ENCODE measurements at places on chromosomes 1 and 21.

DNA sequence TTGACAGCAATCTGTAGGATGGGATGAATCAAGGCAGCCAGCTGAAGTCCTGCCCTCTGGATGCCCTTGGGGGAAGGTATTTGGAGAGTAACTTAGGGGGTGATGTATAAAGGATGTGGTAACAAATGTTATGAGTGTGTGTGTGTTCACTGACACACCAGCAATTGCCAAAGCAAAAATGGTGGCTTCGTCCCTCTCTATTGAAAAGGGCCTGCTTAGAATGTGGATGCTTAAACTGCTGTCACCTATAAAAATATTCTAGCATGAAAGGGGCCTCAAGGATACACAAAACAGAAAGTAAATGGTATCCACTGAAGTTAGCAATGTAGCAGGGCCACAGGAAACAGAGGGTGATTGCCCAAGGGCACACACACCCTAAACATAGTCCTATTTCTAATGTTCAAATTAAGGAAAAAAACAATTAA lies 15.1 kb upstream of the AIM2 start:
- DNase-seq, result no peak

- no peak for DNase-seq
These were observed 7.9 kb downstream of the LHX4 start for GRCh38 chr1:180237869-180238476.

DNA sequence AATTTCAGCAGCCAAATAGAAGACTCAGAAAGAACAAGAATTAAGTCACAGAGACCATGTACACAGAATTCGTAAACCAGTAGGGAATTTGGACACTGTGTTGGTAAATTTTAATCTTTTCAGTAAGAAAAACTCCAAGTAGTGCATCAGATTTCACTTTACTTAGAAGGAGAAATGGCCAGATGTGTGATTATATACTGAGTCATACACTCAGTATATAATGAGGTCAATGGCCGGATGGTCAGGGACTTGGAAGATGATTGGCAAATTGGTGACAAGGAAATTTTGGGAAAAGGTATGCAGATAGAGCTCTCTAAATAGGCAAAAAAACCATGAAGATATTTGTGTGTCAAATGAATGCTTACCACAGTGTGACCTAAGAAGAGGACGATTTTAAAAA lies 399.8 kb upstream of the LRRC7 start:
- DNase-seq, result no peak

DNA sequence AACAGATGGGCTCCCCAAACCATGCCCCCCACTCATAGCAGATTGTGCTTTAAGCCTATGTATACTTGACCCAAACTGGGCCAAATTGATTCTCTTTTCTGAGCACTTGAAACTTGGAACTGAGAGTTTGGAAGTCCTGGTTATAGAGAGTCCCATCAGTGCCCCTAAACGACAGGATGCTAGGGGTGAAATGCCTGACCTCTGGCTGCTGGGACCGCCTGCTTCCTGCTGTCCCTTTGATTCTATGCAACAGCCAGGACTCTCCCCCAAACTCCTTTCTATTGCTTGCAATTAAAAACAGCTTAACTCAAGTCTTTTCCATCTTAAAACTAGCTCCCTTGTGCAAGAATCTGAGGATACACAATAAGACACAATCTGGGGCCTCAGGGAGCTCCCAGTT lies 4.7 kb downstream of the C1orf210 start:
- DNase-seq, result no peak

DNA sequence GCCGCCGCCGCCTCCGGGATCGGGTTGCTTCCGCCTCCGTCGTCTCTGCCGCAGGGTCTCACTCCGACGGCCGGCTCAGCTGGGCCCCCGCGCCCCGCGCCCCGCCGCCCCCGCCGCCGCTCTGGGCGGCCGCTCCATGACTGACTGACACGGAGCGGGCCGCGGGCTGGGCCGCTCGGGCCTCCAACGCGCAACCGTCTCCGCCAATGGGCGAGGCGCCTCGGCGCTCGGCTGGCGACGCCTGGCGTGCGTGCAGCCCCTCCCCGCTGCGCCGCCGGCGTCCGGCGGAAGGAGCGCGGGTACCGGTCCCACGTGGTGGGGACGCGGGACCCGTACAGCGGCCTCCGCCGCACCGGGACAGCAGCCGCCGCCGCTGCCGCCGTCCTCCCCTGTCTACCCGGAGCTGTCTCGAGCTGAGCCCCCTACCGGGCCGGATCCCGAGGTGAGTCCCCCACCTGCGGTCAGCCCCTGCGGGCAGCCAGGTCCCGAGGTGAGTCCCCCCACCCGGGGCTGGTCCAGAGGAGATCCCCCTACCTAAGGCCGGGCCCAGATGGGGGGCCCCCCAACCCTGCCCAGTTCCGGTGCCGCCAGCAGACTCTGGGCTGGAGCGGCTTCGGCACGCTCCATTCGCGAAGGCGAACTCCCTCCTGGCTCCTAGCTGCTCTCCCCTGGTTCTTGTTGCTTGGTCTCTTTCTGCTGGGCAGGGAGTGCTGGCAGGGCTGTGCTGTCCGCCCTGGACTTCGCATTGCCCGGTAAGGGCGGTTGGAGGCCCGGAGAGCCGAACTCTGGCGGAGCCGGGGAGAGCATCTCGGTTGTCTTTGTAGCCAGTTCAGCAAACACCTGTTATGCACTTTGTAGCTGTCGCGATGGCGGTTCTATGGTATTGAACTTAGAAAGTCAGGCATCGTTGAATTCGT lies at the start of the genes TAF5L and URB2:
Gene TAF5L (minus strand): TSS at position 208 of the 917 bp plus-strand sequence. CDS start 11,640 bp downstream, outside the sequence.
Gene URB2 (plus strand): TSS at position 333 of the 917 bp plus-strand sequence. CDS start 1,387 bp downstream, outside the sequence.
- peak; percentile 94 for DNase-seq

DNA sequence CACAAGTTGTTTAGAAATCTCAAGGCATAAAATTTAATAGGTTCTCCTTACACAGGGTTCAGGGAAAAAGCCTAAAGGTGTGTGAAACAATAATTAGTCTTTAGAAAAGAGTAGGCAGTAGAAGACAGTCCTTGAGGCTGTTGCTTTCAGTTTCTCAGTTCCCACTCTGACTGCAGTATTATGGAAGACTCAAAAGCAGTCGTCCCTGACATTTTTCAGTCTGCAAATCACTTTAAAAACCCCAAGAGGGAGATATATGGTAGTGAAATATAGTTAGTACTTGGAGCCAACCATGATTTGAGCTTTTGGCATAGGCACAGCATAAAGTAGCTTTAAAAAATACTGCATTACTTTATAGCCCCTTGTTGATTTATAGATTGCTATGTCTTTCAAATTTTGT lies 299.7 kb downstream of the OLFM3 start:
- DNase-seq, result no peak

GRCh38 chr1:162291000-162291399 lies 85.7 kb downstream of the SPATA46 start:
- no peak for DNase-seq

DNA sequence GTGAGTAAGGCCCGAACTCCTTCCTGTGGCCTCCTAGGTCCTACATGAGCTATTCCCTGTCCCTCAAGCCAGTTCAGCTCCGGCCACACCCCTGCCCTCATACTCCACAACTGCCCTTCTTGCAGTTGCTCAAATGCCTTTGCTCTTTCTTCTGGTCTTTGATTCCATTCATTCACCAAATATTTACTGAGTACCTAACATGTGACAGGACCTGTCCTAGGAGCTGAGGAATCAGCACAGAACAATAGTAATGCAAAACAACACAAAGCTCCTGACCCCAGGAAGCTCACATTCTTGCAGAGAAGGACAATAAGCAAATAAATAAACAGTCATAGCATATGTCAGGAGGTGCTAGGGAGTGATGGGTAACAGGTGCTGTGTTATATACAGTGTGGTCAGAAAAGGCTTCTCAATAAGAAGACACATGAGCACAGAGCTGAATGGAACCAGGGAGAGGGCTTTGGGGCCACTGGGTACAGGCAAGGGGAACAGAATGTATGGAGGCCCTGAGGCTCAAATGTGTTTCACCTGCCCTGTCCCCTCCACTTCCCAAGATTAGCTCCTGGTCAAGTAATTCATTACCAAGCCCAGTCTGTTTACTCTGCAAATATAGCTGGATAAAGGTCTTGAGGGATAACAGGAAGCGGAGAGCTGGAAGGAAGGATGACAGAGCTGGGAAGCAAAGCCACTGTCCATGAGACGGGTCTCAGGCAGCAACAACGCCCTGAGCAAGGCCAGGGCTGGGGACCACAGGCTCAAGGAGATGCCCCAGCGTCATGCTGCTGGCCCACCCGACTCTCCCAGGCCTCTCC lies 145.1 kb downstream of the CSMD2 start:
- DNase-seq, result no peak

GRCh38 chr1:174713796-174714195 lies 266.0 kb downstream of the GPR52 start:
- no peak for DNase-seq

DNA sequence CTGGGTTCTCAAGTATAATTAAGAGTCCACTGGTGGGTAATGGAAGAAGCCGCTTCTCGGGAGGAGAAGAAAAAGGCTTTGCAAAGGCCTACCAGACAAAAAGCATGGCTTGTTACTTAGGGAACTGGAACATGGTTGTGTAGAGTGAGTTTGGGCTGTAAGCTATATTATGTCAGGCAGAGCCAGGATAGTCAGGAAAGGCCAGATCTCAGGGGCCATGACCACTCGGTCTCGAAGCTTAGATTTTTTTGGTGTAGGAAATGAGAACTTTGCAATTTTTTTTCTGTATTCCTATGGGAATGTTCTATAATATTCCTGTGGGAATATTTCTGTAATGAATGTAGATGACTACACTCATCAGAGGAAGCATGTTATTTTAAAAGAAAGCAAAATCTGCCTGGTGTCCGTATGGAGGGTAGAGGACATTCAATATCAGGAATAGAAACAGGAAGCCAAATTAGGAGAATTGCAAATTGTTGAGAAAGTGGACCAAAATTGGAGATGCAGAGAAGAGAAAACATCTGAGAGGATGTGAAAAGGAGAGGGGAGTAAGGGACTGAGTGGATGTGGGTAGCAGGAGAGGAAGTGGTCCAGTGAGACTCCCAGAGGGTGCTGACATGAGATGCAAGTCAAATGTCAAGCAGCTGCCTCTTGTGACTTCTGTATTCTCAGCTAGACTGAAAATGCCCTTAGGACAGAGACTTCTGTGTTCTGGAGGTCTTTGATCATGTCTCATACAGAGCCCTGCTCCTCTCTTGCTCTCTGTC lies 45.2 kb upstream of the HAO2 start:
- peak; percentile 92 for DNase-seq

DNA sequence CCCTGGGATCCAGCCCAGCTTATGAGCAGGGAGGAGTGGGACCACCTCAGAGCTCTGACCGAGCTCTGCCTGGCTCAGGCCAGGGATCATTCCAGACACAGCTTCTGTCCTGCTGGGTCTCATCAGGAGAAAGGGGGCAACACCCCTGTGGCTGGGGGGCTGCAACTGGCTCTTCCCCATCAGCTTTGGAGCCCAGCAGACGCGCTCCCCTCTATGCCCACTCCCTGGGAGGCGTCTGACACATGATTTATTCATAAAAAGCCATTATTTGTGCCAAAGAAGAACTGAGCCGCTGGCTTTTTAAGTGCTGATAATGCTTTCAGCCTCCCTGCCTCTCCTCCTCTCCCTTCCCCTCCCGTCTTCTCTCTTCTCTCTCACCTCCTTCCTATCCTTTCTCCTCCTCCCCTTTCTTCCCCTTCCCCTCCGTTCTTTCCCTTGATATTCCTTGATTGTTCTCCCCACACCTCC lies 25.0 kb downstream of the FOXO6 start:
- no peak for DNase-seq

DNA sequence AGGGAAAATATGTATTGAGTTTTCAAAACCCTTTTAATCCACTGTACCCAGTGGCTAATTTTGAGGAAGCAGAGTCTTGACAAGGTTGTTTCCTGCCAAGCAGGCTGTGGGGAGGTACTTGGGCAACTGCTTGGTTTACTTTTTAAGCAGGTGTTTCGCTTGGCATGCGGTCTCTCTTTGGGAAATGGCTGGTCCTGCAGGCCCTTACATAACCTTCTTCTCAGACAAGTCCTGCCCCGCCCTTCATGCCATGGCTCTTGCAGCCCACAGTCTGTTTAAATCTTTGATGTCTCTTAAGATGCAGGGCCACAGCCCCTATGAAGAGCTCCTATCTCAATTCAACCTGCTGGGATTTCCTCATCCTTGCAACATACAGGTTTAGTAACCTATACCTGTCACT lies 36.0 kb upstream of the ABCD3 start:
- DNase-seq, result no peak

DNA sequence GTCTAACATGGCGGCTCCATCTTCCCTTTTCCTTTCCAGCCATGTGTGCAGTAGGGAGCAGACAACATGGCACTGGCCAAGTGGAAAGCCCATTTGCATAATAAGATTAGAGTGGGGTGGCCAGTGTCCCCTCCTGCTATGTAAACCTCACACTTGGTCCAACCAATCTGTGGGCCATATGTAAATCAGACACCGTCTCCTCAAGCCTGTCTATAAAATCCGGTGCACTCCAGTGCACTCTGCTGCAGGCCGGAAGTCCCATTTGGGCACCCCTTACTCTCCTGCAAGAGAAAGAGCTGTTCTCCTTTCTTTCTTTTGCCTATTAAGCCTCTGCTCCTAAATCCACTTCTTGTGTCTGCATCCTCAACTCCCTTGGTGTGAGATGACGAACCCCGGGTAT lies 44.1 kb downstream of the OLFML3 start:
- DNase-seq, result no peak

DNA sequence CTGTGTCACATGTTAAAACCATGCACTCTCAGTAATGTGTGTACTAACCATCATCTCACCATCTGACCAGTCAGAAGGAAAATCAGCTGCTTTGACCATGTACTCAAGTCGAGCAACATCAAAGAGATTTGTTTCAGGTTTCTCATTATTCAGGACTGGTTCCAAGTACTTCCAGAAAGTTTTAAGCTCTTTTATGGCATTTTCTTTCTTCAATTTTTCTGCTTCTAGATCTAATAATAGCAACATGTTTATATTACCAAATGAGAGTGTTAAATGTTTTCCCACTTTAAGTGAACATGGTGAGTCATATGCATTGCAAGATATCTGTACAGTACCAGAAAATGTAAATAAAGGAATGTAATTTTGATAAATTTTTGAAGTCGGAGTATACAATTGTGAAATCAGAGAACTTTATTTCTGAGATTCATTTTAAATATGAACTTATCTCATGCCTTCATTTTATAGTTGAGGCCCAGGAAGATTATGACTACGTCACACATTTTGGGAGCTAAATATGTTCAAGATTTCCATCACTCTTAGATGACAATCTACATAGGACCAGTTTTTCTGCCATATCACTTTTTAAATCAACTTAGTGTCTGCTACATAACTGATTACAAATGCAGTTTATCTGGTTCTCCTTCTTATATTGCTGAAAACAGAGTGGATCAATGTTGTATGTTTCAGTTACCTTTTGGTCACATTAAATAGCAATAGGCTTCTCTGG lies 87.2 kb downstream of the SPAG17 start:
- DNase-seq, result no peak

DNA sequence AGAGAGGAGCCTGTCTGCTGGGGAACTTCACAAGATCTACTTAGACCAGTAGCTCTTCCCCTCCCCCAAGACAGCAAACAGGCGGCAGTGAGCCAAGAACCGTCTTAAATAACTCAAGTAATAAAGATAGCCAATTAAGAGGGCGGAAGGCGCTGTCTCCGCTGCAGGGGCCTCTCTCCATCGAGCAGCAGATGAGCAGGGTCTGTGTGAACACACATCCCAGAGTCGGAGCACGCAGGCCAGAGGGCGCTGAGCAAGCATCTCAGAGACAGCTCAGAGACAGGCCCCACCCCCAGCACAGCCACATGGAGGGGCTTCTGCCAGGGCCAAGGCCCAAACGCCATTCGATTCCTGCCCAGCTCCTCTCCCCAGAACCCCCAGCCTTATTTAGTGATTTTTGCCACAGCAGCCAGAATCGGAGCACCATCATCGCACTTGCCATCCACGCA lies 11.1 kb downstream of the IFFO2 start:
- DNase-seq, result no peak
